ENCODE measurements at places on chromosomes 5 and 9.
A peak's percentile ranks its signal among the peaks of the same experiment; 100 is the strongest.

GRCh38 chr9:94822273-94822672, 95.8 kb downstream of the AOPEP start:
- DNase-seq = no peak

- no peak for DNase-seq
Measured at GRCh38 chr5:154782326-154782725, 27.1 kb downstream of the LARP1 start.

DNA sequence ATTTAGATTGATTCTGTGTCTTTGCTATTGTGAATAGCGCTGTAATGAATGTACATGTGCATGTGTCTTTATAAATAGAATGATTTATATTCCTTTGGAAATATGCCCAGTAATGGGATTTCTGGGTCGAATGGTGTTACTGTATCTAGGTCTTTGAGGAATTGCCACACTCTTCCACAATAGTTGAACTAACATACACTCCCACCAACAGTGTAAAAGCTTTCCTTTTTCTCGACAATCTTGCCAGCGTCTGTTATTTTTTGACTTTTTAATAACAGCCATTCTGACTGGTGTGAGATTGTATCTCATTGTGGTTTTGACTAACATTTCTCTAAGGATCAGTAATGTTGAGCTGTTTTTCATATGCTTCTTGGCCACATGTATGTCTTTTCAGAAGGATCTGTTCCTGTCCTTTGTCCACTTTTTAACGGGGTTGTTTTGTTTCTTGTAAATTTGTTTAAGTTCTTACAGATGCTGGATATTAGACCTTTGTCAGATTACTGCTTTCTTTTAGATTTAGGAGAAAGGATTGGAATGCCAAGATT, 125.0 kb upstream of the NR5A1 start:
- no peak for DNase-seq

DNA sequence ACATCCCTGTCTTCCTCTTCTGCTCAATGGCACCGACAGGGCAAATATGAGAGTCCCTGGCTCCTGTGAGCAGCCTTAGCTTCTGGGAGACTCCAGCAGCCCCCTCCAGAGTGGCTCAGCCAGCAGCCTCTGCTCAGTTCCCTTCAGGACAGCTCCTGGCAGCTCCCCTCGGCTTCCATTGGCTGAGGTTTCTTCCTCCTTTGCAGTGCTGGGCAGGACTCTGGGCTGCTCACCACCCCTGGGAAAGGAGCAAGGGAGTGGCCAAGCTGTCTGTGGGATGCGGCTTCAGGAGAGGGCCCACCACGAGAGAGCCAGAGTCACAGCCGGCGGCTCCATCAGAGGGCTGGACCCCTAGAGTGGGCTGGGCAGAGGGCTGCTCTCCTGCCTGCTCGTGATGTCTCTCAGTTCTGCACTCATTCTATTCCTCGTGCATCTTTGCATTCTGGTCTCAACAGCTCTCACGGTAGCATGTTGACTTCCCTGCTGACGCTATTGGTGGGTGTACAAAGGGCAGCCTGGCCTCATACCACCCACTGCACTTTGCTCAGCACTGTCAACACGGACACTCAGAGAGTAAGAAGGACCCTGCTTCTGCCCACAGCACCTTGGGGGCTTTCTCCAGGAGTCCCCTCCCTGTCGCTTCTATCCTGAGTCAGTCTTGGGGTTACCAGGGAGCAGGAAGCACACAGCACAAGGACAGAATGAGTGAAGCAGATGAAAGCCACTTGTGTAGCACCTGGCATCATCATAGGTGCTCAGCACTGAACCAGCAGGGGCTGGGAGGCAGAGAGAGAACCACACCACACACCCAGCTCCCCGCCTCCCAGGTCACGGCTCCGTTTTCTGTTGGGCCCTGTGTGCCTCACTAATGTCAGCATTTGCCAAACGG, 80.9 kb upstream of the ALDH1B1 start:
- peak; percentile 64 for DNase-seq

GRCh38 chr5:170190436-170191134, 42.2 kb upstream of the C5orf58 start:
- no peak for DNase-seq

GRCh38 chr9:22120159-22120549, 111.0 kb upstream of the CDKN2B start:
- DNase-seq = no peak

DNA sequence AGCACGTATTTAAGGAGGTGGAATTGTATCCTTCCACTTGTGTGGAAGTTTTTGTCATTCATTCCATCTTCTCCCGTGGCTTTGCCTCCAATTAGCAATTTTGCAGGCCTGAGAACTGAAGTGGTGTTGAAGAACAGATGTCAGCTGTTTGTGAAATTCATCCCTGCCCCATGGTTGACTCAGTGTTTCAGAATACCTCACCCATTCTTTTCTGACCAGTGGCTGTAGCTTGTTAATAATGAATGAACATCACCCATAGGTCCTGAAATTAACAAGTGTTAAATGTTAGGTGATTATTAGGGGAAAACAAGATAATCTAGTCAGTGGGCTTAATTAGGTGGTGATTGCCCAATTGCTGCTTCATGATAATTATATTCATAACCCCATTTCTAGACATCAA, 11.7 kb downstream of the ZNF462 start:
- no peak for DNase-seq

GRCh38 chr9:130474106-130474505, 29.3 kb downstream of the ASS1 start:
- DNase-seq = no peak

- no peak for DNase-seq
Measured at GRCh38 chr5:79811081-79811480, 121.4 kb downstream of the CMYA5 start.

- no peak for DNase-seq
Measured at GRCh38 chr9:117466111-117466510, 51.3 kb upstream of the ASTN2 start.

DNA sequence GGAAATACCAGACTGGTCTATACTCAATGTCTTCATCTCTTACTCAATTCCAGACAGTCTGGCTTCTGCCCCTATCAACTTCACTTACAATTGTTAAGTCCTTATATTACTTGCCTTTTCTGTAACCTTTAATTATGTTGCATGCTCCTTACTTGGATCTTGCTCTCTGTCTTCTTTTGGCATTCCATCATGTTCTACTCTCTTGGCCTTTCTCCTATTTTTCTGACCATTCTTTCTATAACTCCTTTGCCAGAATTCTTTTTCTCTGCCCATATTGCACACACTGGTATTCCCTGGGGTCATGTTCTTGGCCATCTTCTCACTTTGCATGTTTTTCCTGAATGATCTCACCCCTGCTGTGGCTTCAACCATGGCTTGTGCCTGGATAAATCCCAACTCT, 209.8 kb upstream of the ZNF462 start:
- no peak for DNase-seq

- DNase-seq = no peak
Measured at GRCh38 chr9:94650949-94651348, 11.6 kb upstream of the FBP1 start.

- no peak for DNase-seq
Measured at GRCh38 chr9:4855841-4856240, 63.1 kb downstream of the RCL1 start.

DNA sequence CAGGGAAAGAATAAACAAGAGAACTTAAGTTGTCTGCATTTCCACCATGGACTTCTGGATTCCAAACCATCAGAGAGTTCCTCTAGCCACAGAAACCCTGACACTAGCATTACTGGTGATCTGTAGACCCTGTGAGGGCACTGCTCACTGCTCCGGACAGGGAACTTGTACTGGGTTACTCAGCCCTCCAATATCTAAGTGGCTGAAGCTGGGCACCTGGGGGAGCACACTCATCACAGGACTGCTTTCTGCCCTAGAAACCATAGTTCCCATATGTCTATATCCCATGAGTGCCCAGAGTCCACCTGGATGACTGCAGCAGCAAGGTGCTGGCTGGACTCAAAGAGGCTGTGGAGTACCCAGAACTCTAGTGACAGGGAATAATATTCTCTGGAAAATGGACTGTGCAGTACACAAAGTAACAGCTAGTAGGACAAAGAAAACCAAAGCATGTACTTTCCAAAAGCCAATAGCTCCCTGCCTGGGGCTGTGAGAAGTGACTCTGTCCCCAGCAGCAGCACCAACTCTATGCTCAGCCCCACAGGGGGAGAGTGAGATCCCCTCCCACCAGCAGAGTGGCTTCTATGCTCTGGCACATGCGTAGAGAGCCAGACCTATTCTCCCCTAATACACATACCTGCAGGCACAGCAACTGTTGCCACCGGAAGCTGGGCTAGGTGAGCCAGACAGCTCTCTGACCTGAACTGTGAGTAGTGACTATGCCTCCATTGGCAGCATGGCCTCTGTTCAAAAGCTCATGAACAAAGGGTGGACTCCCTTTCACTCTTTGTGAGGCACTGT, 472.9 kb upstream of the FTMT start:
- DNase-seq = no peak

DNA sequence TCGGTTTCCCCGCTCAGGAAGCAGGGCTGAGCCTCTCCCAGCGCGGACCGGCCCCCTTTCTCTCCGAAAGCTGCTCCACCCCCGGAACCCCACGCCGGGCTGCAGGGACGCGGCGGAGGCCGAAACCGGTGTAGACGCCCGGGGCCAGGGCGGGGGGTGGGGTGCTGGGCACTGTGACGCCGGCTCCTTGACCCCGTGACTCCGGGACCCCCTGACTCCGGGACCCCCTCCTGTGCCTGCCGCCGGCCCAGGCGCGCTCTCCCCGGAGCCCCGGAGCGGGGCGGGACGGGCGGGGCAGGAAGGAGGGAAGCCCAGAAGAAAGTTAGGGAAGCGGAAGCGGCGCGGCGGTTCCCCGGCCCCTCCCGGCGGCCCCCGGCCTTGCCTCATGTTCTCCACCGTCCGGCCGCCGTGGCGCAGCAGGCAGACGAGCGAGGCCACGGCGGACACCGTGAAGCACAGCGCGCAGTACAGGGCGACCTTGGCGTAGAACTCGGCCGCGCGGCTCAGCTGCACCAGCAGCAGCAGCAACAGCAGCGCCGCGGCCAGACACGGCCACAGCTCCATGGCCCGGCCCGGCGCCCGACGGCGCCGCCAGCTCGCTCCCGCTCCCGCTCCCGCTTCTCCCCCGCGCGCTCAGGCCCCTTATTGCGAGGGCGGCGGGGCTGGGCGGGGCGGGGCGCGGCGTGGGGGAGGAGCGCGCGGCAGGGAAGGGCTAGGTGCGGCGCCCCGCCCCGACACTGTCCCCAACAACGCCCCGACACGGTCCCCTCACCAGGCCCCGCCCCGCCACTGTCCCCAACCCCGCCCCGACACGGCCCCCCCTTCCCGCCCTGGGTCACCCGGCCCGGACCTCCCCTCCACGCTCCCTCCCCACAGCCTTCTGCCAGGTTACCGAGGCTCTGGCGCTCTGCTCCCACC, at the start of gene AGPAT2:
Gene AGPAT2 (minus strand): TSS at position 664 of the 918 bp plus-strand sequence. CDS start 100 bp downstream, at position 564.
- DNase-seq = peak; percentile 77

DNA sequence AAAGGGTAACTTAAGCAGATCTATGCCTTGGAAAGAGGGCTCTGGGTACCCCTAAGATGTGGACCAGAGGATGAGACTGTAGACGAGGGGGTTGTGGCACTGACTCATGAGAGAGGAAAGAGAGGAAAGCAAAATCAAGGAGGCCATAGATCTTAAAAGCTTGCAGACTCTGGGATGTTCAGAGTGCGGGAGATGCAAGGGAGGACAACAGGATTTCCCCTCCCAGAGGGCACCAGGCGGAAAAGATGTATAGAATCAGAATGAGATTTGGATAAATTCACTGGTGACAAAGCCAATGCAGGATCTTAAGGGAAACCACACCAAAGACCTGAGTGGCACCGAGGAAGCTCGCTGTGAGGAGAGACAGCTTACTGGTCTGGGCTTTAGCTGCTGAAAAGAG, 27.1 kb downstream of the HRH2 start:
- DNase-seq = no peak

DNA sequence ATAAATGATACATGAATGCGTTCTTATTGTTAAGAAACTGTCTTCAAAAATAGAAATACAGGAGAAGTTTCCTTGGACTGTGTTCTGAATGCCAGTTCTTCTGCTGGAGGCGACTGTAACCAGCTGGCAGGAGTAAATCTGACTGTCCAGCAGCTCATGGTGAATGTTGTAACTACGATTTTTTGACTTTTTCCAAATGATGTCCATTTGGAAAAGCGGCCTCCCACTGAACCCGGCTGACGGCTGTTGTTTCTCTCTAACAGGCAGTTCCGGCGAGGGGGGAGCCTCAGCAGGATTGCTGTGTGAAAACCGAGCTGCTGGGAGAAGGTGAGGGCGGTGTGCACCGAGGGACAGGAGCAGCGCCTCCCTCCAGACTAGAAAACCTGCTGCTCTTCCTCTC, 91.9 kb downstream of the EHMT1 start:
- DNase-seq = no peak

DNA sequence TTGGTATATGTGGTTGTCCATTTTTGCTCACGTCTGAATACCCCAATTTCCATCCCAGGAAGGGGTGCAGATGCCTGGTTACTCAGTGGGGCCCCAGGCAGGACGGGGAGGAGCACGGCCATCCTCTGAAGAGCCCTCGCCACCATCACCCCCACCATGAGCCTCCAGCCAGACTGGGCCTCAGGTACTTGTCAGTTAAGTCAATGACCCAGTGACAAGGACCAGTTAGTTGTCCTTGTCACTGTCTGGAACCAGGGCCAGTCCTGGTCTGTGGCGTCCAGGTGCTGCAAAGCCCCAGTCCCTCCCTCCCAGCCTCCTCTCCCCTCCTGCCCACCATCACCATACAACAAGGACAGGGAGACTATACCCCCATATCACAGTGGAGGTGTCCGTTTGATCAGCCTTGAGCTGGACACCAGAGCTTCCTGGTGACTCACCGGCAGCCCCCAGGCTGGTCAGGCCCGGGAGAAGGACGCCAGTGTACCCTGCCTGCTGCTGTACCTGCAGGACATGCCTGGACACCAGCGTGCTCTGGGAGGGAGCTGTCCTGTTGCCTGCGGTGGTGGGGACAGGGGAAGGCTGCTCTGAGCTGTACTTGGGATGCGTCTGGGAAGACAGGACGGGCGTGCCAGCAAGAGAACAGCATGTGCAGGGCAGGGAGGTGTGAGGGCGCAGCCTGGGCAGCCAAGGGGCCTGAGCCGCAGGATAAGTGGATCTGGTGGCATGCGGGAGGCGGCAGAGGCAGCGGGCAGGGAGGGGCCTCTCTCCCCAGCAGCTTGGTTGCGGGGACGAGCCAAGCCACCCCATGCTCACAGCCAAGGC, 32.6 kb upstream of the TTLL11 start:
- DNase-seq = no peak

DNA sequence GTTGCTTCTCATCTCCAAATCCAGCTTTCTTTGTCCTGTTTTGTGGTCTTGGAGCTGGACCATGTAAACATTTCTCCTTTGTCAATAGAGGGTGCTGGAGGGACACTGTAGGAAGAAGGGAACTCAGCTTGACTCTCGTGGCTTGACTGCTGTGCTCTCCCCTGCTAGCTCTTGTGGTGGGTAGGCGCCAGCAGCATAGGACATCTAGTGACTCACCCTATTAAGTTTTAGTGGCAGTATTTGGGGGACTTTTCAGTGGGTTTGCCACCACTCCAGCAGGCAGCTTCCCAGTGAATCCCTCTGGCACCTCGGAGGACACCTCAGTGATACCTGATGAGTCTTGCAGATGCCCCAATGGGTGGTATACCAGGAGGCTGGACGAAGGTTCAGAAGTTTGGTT, 97.8 kb downstream of the TSSK1B start:
- DNase-seq = peak; percentile 50

DNA sequence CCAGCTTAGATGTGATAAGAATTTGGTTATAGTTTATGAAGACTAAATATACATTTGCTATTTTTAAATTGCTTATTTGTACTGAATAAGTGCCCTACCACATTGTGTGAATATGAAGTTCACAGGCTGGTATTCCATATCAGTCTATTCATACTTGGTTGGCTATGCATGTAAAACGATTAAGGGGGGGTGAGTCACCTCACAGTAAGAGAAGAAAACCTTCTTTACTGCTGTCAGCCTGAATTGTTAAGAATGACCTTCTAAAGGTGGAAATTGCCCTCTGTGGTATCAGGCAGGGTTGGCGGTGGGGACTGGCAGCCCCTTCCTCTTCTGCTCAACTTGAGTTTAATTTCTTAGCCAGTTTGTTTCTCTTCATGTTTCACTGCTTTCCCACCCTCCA, 127.0 kb upstream of the RPS23 start:
- DNase-seq = no peak
